ENCODE measurements at places on chromosomes 3 and 15. TPM values are rescaled to one million over a fixed set of nuclear protein-coding genes. Genes with fewer than 3 reads are reported as not detected.
A peak's percentile ranks its signal among the peaks of the same experiment; 100 is the strongest.

- H3K27ac ChIP-seq: no peak overlapping the region
- no peaks in the 10 kb centered on the region for H3K4me1 ChIP-seq
- DNase-seq: no peak
- H3K27me3 ChIP-seq: no peaks in the 10 kb centered on the region
These were observed 94.9 kb upstream of the NSMCE3 start for GRCh38 chr15:29364426-29365078.

Gene CCDC54
- polyA plus RNA-seq: not detected

DNA sequence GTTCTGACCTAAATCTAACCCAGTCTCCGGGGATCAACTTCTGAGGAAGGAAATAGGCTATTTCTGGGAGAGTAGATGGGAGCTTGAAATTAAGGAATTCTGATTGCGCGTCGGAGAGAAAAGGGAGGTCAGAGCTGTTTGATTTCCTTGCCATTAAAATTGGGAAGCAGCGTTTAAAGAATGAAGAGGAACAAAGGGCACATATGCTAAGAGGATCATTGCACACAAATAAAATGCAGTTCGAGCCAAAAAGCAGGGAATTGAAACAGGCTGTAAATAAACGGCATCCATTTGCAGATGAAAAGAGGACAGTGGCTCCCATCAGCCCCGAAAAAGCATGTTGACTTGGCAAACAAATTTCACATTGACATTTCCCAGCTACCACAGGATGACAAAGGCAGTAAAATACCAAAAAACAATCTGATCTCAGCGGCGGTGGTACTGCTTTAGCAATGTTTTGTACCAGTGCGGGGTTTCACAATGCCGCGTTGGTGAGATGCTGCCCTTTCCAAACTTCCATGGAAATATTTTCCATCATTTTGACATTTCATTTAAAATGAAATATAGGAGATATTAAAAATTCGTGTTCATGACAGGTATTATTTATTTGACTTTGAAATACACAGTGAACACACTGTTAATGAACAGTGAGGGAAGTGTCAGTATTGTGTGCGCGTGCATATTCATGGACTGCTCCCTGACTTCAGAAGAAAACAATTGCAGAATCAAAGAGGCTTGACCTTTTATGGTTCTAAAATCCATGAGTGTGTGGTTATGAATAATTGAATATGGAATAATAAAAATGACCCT lies 108.8 kb downstream of the SQOR start:
- no peaks in the 10 kb centered on the region for H3K27me3 ChIP-seq
- H3K36me3 ChIP-seq: no peaks in the 10 kb centered on the region
- DNase-seq: peak; percentile 79
- no peak overlapping the region for H3K4me3 ChIP-seq
- no peak overlapping the region for H3K27ac ChIP-seq
- no peaks in the 10 kb centered on the region for H3K4me1 ChIP-seq

- no peak for DNase-seq
- peak overlapping the region; percentile 35 for H3K27ac ChIP-seq
- no peak overlapping the region for H3K4me3 ChIP-seq
- peaks cover 3% of the 10 kb centered on the region for H3K36me3 ChIP-seq
- no peaks in the 10 kb centered on the region for H3K27me3 ChIP-seq
- peaks cover 20% of the 10 kb centered on the region for H3K4me1 ChIP-seq
These were observed 51.1 kb downstream of the PSMD6 start for GRCh38 chr3:63972196-63972595.

Gene LRRC2
- polyA plus RNA-seq: 3.3 TPM

- no peak for DNase-seq
- H3K36me3 ChIP-seq: no peaks in the 10 kb centered on the region
- no peaks in the 10 kb centered on the region for H3K27me3 ChIP-seq
- no peak overlapping the region for H3K27ac ChIP-seq
- H3K4me1 ChIP-seq: peaks cover 3% of the 10 kb centered on the region
These were observed 760.4 kb downstream of the NTRK3 start for GRCh38 chr15:87496109-87496508.

Gene TUSC7
- 0.36 TPM for polyA plus RNA-seq

GRCh38 chr3:52047295-52047960 lies 8.9 kb downstream of the DUSP7 start:
- no peak overlapping the region for H3K4me3 ChIP-seq
- H3K36me3 ChIP-seq: peaks cover 56% of the 10 kb centered on the region
- no peaks in the 10 kb centered on the region for H3K27me3 ChIP-seq
- no peak for DNase-seq
- H3K27ac ChIP-seq: peak overlapping the region; percentile 69

GRCh38 chr3:43043793-43044192 lies 62.1 kb downstream of the POMGNT2 start:
- no peak for DNase-seq

DNA sequence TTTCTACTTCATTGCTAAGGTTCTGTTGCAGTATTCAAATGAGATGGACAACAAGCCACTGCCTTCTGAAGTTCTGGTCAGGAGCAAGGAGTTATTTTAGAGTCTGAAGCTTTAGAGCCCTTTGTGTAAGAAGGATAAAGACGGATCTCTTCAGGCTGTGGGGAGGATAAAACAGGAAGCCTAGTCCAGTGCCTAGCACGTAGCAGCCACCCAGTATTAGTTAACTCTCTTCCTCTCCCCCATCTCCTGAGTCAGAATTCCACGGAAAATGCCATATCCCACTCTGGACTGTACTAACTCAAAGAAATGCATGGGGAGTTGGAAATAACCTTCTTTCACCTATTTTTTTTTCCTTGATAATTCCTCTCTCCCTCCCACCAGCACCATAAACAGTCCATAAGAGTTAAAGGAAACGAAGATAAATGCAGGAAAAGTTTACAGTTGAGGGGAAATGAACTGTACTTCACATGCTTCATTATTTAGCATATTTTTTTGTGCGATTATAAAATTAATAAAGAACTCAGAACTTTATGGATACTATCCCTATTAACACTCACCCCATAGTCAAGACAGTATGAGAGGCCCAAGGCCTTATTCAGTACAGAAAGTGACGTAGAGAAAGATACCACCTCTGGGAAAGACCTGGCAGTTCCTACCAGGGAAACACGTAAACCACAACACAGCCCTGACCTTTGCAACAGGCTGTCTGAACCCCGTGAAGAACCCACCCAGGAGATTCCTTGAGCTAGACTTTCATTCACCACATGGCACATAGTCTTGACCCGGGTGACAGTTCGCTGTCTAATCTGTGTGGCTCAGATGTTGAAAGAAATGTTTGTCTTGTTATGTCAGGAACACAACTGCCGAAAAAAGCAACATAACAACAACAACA lies 9.2 kb downstream of the IGF2BP2 start:
- no peak for DNase-seq
- H3K27ac ChIP-seq: no peak overlapping the region
- H3K4me1 ChIP-seq: peaks cover 12% of the 10 kb centered on the region
- no peak overlapping the region for H3K4me3 ChIP-seq
- no peaks in the 10 kb centered on the region for H3K36me3 ChIP-seq

Gene CSTA
- polyA plus RNA-seq: not detected

DNA sequence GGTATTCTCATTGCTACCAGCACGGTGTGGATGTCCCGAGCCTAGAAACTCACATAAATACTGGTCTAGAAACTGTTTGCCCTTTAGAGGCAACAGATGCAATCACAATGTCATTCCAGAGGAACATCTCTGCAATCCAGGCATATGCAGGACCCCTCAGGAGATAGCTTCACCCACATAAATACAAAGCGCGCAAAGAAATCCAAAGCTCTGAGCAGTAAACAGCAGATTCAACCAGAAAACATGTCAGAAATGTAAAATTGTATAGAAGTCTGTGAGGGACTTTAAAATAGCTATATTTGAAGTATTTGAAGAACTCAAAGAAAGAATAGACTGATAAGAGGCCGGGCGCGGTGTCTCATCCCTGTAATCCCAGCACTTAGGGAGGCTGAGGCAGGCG lies 291.7 kb downstream of the FAM43A start:
- H3K4me3 ChIP-seq: no peak overlapping the region
- H3K4me1 ChIP-seq: peaks cover 6% of the 10 kb centered on the region
- no peak overlapping the region for H3K27ac ChIP-seq
- no peak for DNase-seq
- H3K36me3 ChIP-seq: no peaks in the 10 kb centered on the region
- no peaks in the 10 kb centered on the region for H3K27me3 ChIP-seq

- no peaks in the 10 kb centered on the region for H3K36me3 ChIP-seq
- DNase-seq: no peak
- H3K27me3 ChIP-seq: no peaks in the 10 kb centered on the region
- peaks cover 6% of the 10 kb centered on the region for H3K4me1 ChIP-seq
- no peak overlapping the region for H3K27ac ChIP-seq
These were observed 353.4 kb upstream of the TBL1XR1 start for GRCh38 chr3:177550667-177551066.

GRCh38 chr3:69294014-69294766 lies 91.7 kb downstream of the FRMD4B start:
- no peak for DNase-seq
- H3K36me3 ChIP-seq: peaks cover 5% of the 10 kb centered on the region
- no peaks in the 10 kb centered on the region for H3K27me3 ChIP-seq
- no peak overlapping the region for H3K4me3 ChIP-seq
- peaks cover 13% of the 10 kb centered on the region for H3K4me1 ChIP-seq

Gene SLC6A1
- 496 TPM for polyA plus RNA-seq

- H3K27ac ChIP-seq: no peak overlapping the region
- no peak overlapping the region for H3K4me3 ChIP-seq
- H3K4me1 ChIP-seq: no peaks in the 10 kb centered on the region
- no peaks in the 10 kb centered on the region for H3K27me3 ChIP-seq
- H3K36me3 ChIP-seq: no peaks in the 10 kb centered on the region
- no peak for DNase-seq
These were observed 97.9 kb downstream of the NAALADL2 start for GRCh38 chr3:174957081-174957480.

Data from spinal cord (tissue), 10 donors.